ENCODE measurements at places on chromosomes 12 and 14.

- DNase-seq, result no peak
Observed at GRCh38 chr14:33349871-33350270, 411.2 kb downstream of the NPAS3 start.

DNA sequence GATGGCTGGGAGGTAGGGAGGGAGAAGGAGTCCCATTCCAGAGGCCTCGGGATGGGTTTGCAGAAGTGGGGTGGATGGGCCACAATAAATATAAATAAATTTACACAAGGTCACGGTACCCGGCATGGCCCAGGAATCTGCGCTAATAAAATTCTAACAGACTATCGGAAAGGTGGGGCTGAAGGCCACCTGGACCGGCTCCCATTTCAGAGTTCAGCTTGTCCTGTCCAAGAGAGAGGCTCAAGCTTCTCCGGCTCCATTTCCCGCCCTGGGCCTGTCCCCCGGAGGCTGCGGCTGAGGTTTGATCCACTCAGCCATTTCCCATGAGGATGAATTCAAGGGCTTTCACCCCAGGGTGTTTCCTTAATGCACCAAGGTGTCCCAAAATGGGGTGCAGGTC is 30.2 kb downstream of the FOXN4 start:
- no peak for DNase-seq

DNA sequence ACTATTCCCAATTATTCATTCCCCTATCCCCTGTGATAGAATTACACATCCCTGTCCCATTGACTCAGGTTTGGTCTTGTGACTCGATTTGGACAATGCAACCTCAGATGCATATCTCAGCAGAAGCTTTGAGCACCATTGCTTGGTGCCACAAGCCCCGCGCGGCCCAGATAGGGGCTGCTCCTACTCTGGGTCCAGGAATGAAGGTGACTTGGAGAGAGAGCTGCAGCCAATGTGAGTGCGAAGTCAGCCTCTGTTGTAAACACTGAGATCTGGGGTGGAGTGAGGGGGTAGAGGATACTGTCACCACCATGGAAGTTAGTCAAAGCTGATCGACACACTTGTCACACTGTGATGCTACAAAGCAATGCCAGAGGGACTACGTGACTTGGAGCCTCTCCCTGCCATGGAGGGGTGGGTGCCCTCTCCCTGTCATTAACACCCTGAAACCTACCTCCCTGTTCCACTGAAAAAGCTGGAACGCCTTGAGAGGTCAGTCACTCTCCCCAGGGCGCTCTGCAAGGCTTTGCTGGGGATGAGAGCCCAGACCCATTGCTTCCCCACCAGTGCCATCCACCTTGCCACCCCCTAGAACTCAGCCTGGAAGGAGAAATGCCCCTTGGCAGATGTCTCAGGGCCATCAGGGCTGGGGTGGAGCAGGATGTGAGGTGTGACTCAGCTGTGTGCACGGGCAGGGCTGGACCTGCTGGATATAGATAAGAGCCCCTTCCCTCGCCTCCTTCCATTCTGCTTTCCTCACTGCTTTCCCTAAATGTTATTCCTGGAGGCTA is 6.6 kb upstream of the PLEK2 start:
- no peak for DNase-seq

GRCh38 chr14:99380402-99380801 is 100.3 kb downstream of the SETD3 start:
- no peak for DNase-seq

- DNase-seq, result no peak
Observed at GRCh38 chr14:34851395-34851794, 23.8 kb downstream of the BAZ1A start.

DNA sequence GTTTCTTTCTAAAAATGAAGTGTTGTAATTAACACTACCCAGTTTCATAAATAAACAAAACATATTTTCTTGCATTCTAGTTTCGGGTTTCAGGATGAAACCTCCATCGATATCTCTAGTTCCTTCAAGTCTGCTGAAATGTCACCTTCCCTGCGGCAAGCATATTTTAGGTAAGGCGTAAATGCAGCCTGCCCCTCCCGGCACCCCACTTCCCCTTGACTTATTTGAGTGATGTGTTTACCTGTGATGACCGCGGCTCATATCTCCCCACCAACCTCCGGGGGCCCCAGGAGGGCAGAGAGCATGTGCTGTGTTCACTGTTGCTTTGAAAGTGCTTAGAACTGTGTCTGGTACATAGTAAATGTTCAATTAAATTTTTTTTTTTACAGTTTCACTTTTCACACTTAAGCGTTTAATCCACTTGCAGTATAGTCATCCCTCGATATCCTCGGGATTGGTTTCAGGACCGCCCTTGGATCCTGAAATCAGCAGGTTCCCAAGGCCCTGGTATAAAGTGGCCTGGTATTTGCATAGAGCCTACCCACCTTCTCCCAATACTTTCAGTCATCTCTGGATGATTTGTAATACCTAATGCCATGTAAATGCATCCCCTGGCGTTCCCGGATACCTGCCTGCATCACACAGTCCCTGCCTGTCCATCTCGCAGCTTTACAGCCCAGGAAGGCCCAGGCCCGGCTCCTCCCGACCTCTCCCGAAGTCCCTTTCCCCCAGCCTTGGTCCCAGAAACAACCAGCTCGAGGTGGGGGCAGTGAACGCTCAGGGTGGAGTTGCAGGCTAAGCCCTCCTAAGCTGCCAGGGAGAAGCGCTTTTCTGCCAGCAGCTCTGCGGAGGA is 40.2 kb upstream of the FBRSL1 start:
- DNase-seq, result no peak

- no peak for DNase-seq
Observed at GRCh38 chr14:25001601-25002000, 48.3 kb downstream of the STXBP6 start.

- no peak for DNase-seq
Observed at GRCh38 chr14:31977001-31977556, 100.0 kb upstream of the ARHGAP5 start.

DNA sequence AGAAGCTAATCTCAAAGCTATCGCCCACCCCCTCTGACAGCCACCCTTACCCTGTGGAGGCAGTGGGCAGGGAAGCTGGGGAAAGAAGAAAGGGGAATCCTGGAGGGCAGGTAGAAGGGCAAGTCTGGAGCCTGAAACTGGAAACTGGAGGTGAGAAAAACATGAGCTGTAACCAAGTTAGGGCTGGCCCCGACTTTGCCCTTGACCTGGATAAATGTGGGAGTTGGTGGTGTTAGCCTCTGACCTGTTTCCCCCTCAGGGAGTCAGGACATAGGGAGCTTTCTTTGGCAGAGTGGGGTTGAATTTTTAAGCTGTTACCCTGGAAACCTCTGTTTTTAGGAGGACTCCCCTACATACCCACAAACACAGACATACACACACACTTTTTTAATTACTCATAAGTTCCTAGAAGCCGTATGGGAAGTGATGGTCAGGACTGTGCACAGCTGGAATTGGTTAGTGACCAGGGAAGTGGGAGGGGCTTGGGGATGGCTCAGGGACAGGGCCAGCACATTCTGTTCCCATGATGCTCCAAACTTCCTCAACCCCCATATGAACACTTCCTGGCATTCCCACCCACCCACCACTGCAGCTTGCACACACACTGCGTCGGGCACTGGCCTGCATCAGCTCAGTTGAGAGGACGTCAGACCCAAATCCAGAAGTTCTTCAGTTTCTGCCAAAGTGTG is 5.0 kb upstream of the MMP19 start:
- DNase-seq, result no peak

GRCh38 chr12:24839268-24839791 is 109.6 kb downstream of the BCAT1 start:
- peak; percentile 76 for DNase-seq

- no peak for DNase-seq
Observed at GRCh38 chr12:48285751-48286650, 64.7 kb downstream of the ZNF641 start.

DNA sequence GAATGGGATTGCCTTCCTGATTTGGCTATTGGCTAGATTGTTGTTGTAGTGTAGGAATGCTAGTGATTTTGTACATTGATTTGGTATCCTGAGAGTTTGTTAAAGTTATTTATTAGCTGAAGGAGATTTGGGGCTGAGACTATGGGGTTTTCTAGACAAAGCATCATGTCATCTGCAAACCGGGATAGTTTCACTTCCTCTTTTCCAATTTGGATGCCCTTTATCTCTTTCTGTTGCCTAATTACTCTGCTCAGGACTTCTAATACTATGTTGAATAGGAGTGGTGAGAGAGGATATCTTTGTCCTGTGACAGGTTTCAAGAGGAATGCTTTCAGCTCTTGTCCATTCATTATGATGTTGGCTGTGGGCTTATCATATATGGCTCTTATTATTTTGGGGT is 265.7 kb upstream of the MGAT4C start:
- DNase-seq, result no peak
